ENCODE measurements at places on chromosomes 1 and 21.

DNA sequence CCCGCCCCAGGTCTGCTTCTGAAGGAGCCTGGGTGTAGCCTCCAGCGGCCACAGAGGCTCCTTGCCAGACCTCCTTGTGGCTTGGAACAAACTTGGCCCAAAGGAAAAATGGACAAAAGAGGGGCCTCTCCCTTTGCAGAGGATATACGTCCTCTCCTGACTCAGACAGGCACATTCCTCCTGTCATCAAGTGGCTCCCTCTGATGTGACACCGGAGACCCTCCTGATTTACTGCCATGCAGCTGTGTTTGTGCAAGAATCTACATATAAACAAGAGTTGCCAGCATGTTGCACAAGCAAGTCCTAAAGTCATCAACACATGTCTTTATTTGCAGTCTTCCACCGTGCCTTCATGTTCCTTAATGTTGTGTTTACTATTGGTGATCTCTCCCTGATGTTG is 54.1 kb upstream of the F3 start:
- DNase-seq, result peak; percentile 56

GRCh38 chr1:206590025-206590758 is 22.1 kb downstream of the EIF2D start:
- no peak for DNase-seq

DNA sequence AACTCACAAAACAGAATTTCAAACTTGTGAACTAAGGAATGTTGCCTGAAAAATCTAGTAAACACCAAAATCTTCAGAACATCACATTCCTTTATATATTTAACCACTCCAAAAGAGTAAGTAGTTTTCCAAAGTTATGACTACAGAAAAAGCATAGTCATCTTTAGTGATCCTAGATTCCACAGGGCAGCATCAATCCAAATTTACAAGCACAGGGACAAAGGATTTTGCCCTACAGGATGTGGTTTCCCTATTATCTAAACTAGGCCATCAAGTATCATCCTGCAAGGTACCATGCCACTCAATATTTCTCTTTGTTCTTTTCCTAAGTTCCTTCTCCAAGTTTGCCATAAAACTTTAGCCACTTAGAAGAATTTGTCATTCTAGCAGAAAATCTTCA is 33.0 kb downstream of the COP1 start:
- DNase-seq, result no peak

- DNase-seq, result no peak
These were observed 35.1 kb upstream of the DIP2A start for GRCh38 chr21:46423546-46424038.

GRCh38 chr1:237012788-237013383 is 8.6 kb upstream of the MT1HL1 start:
- peak; percentile 60 for DNase-seq

All from LoVo (cell line).